RPMI7951 (cell line): ENCODE measurements at places on chromosomes 13 and 19.

GRCh38 chr13:47546391-47547225, 454.5 kb downstream of the SUCLA2 start:
- no peak for DNase-seq

DNA sequence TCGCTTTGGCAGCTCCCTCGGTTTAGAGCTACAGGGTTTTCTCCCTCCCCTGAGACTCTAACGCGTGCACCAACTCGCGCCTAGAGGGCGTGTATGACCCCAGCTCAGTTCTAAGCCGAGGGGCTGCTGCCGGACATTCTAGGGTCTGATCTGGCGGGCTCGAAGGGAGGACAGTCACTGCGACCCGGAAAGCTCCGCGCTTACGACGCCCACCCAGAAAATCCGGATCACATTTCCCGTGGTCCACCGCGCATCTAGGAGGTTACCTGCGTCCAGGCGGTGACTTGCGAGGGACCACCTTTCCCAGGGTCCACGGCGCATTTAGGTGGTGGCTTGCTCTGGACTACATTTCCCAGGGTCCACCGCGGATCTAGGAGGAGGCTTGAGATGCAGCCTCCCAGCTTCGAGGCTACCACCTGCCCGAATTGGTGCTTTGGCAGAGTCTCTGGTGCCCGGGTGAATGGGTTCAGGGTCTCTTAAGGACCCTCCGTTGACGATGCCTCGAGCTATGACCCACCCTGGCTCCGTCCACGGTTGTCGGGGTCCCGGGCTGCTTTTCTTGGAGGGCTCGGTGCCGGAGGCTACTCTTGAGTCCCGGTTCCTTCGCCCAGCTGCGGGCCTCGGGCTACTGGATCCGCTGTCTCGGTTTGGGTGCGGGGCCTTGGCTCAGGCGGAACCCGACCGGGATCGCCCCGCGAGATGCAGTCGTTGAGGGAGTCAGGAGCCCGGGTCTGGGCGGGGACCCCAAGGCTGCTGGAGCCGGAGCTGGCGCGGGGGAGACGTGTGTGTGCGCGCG, 30.5 kb downstream of the ZNF146 start:
- peak; percentile 17 for DNase-seq

GRCh38 chr13:112061367-112062061, 5.4 kb upstream of the SOX1 start:
- DNase-seq, result no peak

- no peak for DNase-seq
Observed at GRCh38 chr13:44407891-44408290, 34.3 kb downstream of the SERP2 start.

DNA sequence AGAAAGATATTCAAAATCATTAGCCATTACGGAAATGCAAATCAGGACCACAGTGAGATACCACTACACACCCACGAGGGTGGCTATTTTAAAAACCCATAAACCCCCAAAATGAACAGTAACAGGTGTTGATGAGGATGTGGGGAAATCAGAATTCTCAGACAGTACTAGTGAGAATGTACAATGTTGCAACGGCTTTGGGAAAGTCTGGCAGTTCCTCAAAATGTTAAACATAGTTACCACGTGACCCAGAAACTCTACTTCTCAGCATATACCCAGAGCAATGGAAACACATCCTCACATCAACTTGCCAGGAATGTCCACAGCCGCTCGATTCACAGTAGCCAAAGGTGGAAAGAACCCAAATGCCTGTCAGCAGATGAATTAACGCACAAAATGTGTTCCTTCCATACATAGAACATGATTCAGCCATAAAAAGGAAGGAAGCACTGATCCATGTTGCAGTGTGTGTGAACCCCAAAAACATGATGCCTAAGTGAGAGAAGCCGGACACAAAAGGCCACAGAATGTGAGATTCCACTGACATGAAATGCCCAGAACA, 7.0 kb downstream of the PLVAP start:
- DNase-seq, result no peak

DNA sequence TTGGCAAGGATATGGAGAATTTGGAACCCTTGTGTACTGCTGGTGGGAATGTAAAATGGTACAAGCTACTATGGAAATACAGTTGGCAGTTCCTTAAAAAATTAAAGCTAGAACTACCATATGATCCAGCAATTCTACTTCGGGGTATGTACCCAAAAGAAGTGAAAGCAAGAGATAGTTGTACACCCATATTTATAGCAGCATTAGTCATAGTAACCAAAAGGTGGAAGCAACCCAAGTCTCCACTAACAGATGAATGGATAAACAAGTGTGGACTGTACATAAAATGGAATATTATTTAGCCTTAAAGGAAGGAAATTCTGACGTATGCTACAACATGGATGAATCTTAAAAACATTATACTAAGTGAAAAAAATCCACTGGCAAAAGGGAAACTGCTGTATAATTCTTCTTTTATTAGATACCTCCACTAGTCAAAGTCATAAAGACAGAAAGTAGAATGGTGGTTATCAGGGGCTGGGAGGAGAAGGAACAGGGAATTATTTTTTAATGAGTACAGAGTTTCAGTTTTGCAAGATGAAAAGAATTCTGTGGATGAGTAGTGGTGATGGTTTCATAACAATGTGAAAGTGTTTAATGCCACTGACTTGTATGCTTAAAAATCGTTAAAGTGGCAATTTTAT, 141.6 kb downstream of the RXFP2 start:
- peak; percentile 47 for DNase-seq

GRCh38 chr19:47063874-47064273, 15.4 kb upstream of the TMEM160 start:
- DNase-seq, result no peak
